Activated CD4-positive, alpha-beta T cell treated with anti-CD3 and anti-CD28 coated beads, Interleukin-2, amount 10 ng/mL, durations not matched to agents 24 days and 14 days (primary cell): ENCODE measurements at places on chromosomes 7 and 10. TPM values are rescaled to one million over a fixed set of nuclear protein-coding genes. Genes with fewer than 3 reads are reported as not detected.

PHYHIPL gene
- total RNA-seq: not detected in 2 replicates

GPER1 gene
- 0.09 TPM in 1 of 2 replicates, not detected in the other for total RNA-seq

PTPN20 gene
- total RNA-seq: 0.24 and 0.28 TPM in 2 replicates

TACR2 gene
- total RNA-seq: not detected in 2 replicates

ZCCHC24 gene
- 0.66 and 1.4 TPM in 2 replicates for total RNA-seq

FOXI2 gene
- not detected in 2 replicates for total RNA-seq

ENTPD1 gene
- total RNA-seq: 13.0 and 17.0 TPM in 2 replicates

DNA sequence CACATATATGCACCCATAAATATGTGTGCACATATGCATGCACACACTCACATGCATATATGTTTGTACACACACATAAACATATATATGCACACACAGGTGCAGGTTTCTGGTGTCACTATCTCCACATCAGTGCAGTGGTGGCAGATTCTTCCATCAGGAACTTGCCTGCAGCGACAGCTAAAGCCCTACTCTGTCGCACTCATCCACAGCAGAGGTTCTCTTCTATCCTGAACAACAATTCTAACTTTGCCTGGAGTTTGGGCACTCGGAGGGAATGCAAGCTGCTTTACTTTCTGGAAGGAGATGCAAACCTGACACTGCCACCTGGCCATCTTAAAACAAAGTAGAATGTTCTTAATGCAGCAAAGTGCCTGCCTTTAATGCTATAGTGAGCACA, 745.8 kb downstream of the GRID1 start:
- no peak overlapping the region for H3K27ac ChIP-seq
- H3K4me3 ChIP-seq: no peak overlapping the region
- peaks cover 17% of the 10 kb centered on the region for H3K27me3 ChIP-seq
- no peaks in the 10 kb centered on the region for H3K36me3 ChIP-seq
- no peak for DNase-seq

- peaks cover 10% of the 10 kb centered on the region for H3K27me3 ChIP-seq
- H3K27ac ChIP-seq: no peak overlapping the region
- H3K36me3 ChIP-seq: no peaks in the 10 kb centered on the region
- H3K4me1 ChIP-seq: no peaks in the 10 kb centered on the region
- H3K4me3 ChIP-seq: no peak overlapping the region
- DNase-seq: no peak
These were observed 25.6 kb upstream of the PLEKHA1 start for GRCh38 chr10:122348935-122349361.

DNA sequence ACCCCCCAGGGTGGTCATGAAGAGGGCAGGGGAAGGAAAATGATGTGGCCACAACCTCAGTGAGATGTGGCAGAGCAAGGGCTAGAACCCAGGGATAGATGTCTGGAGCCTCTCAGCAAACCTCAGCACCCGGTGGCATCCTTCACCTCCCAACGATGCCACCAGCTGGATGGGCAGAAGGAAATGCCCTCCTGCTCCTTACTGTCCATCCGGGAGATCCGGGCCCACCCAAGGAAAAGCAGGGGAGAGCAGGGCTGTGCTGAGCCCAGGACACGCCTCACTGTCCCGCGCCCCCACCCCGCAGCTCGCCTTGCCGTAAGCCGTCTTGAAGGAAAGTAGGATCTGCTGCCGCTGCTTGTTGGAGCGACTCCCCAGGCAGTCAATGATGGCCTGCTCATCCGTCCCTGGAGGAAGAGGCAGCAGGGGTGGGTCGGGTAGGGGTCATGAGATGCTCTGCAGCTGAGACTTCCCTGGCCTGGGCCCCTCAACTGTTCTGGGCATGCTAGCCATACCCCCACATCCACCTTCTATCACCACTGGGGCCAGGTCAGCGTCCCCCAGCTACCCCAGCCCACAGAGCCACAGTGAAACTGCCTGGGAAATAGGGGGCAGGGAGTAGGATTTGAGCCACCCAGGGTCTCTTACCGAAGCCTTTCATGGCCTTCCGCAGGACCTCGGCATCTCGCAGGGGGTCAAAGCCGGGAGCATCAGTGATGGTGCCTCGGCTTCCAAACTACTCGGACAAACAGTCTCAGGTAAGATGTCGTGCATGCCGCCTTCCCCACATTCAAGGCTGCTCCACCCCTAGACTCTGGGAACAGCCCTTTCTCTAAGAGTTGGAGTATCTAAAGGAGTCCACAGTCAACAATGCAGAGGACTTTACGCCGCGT, 34.3 kb downstream of the PLAC9 start:
- no peaks in the 10 kb centered on the region for H3K27me3 ChIP-seq
- peaks cover 44% of the 10 kb centered on the region for H3K36me3 ChIP-seq
- no peak overlapping the region for H3K4me3 ChIP-seq
- H3K27ac ChIP-seq: peak overlapping the region; percentile 86
- H3K4me1 ChIP-seq: peaks cover 6% of the 10 kb centered on the region

GRCh38 chr10:74995806-74996205, 115.7 kb upstream of the SAMD8 start:
- no peak for DNase-seq
- peaks cover 12% of the 10 kb centered on the region for H3K4me1 ChIP-seq
- peaks cover 23% of the 10 kb centered on the region for H3K36me3 ChIP-seq
- no peak overlapping the region for H3K27ac ChIP-seq
- H3K27me3 ChIP-seq: no peaks in the 10 kb centered on the region
- no peak overlapping the region for H3K4me3 ChIP-seq

DNA sequence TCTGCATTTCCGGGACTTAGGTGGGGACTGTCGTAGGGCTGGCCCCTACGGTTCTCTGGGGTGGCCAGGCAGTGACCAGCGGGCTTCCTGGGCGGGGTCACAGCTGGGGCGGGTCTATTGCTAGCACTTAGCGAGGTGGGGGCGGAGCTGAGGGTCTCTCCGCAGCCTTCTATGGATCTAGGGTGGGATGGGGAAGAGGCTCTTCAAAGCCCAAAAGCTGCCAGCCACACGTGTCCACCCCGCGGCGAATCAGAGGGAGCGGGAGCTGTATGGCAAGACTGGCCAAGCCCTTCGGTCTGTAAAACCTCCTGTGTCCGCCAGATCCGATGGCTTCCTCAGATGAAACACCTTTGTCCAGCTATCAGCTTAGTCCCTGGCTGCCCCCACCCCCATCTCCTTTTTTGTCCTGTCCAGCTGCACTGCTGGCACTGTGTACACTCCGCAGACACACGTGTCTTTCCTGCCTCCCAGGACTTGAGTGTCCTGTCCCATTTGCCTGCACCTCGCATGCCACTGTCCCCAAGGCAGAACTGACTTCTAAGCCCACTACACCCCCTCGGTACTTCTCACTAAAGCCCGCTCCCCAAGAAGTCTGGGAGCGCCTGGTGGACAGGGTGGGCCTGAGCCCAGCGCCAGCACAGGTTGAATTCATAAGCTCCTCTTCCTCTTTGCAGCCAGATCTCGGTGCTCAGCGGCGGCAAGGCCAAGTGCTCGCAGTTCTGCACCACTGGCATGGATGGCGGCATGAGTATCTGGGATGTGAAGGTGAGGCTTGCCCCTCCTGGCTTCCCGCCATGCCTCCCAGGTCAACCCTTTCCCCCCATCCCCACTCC, 14.8 kb downstream of the PDAP1 start:
- peaks cover 15% of the 10 kb centered on the region for H3K4me1 ChIP-seq
- peak overlapping the region; percentile 69 for H3K4me3 ChIP-seq
- H3K27me3 ChIP-seq: no peaks in the 10 kb centered on the region

DNA sequence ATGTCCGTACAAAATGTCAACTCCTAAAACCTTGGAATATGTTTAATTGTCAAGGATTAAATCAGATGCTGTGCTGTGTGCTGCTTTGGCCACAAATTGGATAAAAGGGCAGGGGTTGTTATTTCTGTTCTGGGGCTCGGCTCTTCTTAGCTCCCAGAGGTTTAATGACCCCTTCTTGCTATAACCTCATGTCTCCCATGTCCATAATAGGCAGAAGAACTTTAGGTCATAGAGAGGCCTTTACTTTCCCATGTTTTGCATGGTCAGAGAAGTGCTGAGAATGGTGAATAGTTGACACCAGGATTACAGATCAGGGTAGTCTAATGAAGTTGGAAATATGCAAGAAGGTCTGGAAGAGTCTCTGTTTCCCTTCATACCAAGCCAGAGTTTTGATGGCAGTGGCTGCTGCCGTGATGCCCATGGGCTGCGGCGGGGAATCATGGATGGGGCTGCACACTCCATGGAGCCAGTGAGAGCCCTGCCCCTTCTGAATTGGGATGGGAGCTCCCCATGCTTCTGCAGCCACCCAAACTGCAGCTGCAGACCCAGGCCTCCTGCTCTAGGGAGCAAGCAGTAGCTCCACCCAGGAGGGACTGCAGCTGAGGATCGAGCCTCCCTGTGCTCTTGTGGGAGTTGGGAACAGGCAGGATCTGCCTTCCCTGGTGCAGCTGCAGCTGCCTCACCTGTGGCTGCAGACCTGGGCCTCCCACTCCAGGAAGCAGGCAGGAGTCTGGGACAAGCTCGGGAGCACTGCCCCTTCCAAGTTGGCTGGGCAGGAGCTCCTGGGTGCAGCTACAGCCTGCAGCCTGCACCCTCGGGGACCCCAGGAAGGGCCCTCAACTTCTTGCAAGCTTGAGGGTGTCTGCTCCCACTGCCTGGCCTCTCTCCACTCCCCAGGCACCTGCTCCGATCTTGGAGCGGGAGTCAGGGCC, 23.1 kb upstream of the STEAP4 start:
- DNase-seq: no peak
- H3K36me3 ChIP-seq: no peaks in the 10 kb centered on the region

DNA sequence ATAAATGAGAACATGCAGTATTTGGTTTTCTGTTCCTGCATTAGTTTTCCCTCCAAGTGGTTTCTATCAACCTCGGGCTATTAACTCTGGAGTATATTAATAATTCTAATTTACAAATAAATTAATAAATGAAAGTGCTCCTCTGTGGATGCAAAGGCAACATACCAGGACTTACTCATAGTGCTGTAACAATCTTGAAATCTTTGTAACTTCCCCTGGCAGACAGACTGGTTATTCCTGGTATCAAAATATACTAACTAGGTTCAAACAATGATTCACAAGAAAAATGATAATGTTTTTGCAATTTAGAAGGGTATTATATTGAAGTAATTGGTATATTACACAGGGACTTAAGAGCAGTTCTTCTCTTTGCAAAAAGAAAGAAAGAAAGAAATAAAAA, 177.2 kb downstream of the FANK1 start:
- H3K4me1 ChIP-seq: no peaks in the 10 kb centered on the region
- DNase-seq: no peak
- no peak overlapping the region for H3K4me3 ChIP-seq
- H3K27me3 ChIP-seq: no peaks in the 10 kb centered on the region
- no peak overlapping the region for H3K27ac ChIP-seq

DNA sequence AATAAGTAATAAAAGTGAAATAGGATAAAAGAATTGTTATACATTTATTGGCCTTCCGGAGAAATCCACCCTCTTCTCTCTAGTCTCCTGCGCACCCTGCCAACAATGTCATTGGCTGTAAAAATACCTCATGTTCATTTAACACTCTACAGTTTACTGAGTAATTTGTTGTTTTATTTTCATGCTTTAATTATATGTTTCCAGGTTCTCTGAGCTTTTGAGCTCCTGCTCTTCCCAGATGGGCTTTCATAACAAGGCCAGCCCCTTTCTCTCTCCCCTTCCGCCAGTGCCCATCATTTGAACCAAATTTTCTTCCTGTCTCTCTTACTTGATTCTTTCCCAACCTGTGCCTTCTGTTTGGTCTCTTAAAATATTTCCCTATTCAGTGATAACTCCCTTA, 144.6 kb upstream of the PRSS1 start:
- H3K36me3 ChIP-seq: no peaks in the 10 kb centered on the region
- peaks cover 11% of the 10 kb centered on the region for H3K27me3 ChIP-seq
- H3K4me1 ChIP-seq: peaks cover 6% of the 10 kb centered on the region
- H3K4me3 ChIP-seq: peak overlapping the region; percentile 4
- H3K27ac ChIP-seq: no peak overlapping the region
- DNase-seq: no peak

DNA sequence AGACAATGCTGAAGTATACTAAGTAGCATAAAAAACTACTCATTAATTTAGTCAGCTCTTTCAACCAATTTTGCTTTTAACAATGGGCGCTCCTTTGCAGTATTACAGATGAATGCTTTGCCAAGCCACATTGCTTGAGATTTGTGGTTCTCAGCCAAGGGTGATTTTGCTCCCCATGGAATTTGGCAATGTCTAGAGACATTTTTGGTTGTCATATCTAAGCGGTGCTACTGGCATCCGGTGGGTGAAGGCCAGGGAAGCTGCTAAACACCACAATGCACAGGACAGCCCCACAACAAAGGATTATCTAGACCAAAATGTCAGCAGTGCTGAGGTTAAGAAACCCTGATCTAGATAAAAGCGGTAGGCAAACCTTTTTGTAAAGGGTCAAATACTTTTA, 112.0 kb downstream of the UBE2H start:
- H3K27me3 ChIP-seq: no peaks in the 10 kb centered on the region
- DNase-seq: no peak
- peaks cover 23% of the 10 kb centered on the region for H3K4me1 ChIP-seq
- no peak overlapping the region for H3K27ac ChIP-seq

- no peaks in the 10 kb centered on the region for H3K36me3 ChIP-seq
- H3K27me3 ChIP-seq: peaks cover 25% of the 10 kb centered on the region
- DNase-seq: no peak
- no peak overlapping the region for H3K27ac ChIP-seq
These were observed 35.9 kb upstream of the CCSER2 start for GRCh38 chr10:84292502-84292901.

DNA sequence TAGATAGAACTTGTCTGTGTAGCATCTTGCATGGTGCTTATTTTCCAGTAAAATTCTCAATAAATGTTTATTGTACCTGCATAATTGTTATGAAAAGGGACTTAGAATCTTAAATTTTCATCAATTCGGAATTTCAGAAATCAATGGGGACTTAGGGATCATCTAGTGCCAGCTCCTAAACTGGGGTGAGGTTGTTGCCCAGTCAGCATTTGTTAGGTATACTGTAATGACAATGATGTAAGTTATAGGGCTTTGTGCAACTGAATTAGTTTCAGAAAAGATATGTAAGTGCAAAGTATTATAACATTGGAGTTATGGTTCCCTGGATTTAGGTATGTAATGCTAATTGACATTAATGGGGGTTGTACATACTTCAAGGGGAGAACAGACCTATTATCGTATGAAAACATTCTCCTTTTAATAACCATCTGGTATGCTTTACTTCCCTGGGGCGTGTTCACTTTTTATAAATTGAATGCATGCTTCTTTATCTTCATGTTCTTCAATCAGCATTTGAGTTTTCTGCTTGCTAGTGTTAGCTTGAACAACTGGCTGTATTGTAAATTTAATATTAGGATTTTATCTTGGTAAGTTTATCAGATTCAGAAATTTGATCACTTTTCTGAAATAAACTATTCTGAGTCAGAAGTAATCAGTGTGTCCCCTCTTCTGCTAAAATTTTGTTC, 270.3 kb downstream of the BBS9 start:
- H3K36me3 ChIP-seq: no peaks in the 10 kb centered on the region
- no peak overlapping the region for H3K27ac ChIP-seq
- no peaks in the 10 kb centered on the region for H3K27me3 ChIP-seq
- no peak overlapping the region for H3K4me3 ChIP-seq
- no peaks in the 10 kb centered on the region for H3K4me1 ChIP-seq

DNA sequence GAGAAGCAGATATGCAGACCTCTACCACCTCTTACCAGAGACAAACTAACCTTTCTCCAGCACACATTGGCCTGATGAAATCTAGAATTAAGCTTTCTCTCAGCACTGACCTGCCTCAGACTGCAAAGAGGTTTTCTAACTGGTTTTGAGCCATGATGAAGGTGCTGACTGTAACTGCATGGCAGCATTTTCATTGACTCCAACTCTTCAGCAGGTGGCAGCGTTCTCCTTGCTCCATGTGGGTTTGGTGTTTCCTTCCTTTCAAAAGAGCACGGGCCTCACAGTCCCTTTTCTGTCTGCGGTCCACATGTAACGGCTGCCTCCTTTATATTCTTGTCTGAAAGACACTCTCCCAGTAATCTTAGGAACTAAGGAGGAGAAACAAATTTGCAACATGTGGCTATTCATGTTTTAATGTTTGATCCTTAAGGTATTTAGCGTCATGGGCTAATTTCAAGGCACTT, 12.6 kb downstream of the KLLN start:
- peak; percentile 86 for DNase-seq
- no peak overlapping the region for H3K27ac ChIP-seq
- H3K4me1 ChIP-seq: peaks cover 14% of the 10 kb centered on the region
- H3K4me3 ChIP-seq: no peak overlapping the region
